ENCODE measurements at places on chromosomes 7 and 10.

GRCh38 chr7:4714767-4715409 is 32.8 kb downstream of the FOXK1 start:
- DNase-seq: no peak

DNA sequence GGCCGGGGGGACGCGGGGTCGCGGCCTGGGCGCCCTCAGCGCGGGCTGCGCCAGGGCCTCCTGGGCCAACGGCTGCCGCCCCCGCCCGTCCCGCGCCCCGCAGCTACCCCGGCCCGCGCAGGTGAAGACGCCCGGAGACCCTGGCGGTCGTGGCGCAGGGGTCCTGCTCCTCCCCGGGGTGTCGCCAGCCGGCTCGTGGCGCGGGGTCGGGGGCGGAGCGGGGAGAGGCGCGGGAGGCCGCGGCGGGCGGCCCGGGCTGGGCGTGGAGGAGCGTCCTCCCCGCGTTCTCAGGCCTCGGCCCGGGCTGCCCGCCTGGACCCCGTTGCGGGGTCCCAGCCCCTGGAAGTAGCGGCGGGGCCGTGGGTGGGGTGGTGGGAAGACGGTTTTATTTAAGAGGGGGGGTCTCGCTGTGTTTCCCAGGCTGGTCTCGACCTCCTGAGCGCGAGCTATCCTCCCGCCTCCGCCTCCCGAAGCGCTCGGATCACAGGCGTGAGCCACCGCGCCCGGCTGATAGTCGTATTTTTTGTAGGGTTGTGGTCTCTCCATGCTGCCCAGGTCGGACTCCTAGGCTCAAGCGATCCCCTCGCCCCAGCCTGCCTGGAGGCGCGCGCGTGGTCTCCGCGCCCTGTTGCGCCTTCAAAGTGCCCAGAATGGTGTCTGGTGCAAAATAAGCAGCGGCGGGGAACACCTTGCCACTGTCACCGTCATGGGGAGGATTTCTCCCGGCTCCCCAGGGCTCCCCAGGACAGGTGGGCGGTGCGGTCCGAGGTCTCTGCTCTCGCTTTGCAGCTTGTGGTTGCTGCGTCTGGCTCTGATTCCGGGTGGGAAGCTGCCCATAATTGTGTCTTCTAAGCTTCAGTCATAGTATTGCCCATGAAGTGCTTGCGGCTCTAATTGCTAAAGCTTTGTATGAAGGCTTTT is 15.3 kb upstream of the SUN1 start:
- no peak for DNase-seq

- no peak for DNase-seq
These were observed 63.3 kb downstream of the MRC1 start for GRCh38 chr10:17872191-17873091.

GRCh38 chr10:103580011-103580410 is 86.5 kb downstream of the NEURL1 start:
- DNase-seq: no peak

- no peak for DNase-seq
These were observed 17.3 kb downstream of the SLC16A12 start for GRCh38 chr10:89518108-89518507.

DNA sequence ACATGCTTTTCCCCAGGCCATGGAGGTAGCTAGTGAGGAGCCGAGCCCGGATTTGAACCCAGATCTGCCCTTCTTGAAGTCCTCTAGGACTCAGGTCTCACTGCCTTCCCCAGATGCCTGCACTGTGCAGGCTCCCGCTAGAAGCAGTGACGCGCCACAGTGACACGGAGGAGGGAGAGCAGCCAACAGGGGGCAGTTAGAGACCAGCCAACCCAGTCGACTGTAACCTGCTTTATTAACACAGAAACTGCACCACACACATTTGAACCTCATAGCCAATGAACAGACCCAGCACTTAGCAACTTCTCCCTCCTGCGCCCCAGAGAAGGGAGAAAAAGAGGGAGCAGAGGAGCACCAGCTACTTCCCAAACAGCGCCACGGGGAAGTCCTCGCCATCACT is 27.4 kb downstream of the PILRA start:
- no peak for DNase-seq

DNA sequence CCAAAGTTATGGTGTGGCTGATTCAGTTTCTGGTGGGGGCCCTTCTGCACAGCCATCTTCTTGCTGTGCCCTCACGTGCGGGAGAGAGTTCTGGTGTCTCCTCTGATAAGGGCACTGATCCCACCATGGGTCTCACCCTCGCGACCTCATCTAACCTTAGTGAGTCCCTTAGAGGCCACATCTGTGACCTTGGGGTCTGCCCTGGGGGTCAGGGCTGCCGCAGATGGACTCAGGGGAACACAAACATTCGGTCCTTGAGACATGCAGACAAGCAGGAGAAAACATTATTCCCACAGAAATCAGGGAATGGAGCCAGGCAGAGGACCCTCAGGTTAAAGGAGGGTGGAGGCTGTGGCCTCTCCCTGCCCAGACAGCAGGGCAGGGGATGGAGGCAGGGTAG is 177.9 kb downstream of the DNAJB6 start:
- DNase-seq: no peak

DNA sequence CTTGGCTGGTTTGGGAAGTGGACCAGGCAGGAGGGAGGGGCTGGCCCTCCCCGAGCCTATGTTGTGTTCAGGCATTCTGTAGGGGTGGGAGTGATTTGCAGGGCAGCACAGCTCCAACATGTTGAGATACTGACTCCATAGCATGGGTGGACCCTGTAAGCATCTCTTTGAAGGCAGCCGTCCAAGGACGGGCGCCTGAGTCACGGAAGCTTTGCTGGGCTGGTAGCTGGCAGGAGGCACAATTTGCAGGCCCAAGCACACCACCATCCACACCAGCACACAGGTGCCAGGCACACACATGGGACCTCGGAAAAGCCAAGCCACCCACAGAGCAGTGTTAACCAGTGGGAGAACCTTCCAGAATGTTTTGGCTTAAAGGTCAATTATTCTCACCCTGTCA is 505.1 kb upstream of the FOXK1 start:
- no peak for DNase-seq

DNA sequence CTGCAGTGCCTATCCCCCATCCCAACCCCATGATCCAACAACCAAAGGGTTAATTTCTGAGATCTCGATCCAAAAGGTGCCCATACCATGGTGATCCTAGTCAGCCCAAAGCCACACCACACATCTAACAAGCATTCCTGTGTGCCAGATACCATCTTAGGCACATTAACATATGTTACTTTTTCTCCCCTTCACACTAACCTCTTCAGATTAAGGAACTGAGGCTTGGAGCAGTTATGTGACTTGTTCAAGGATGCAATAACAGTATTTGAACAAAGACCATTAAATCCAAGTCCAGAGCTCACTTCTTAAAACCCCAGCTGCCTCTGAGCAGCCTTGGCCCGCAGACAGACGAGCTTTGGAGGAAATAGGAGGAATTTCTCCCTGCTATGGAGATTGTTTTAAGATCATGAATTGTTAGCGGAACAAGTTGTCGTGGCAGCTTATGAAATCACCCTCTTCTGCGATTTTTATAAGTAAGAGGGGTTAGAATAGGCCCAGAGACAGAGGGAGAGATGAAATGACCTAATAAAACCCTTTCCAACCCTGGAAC is 327.2 kb downstream of the KCNMA1 start:
- DNase-seq: peak; percentile 61

Measured in muscle of arm (tissue), 14 donors.